CD4-positive, alpha-beta memory T cell (primary cell): ENCODE measurements at places on chromosomes 13 and 19.
A peak's percentile ranks its signal among the peaks of the same experiment; 100 is the strongest.

- peaks cover 15% of the 10 kb centered on the region for H3K27me3 ChIP-seq
- H3K4me3 ChIP-seq: peak overlapping the region; percentile 22
- DNase-seq: no peak
- no peaks in the 10 kb centered on the region for H3K36me3 ChIP-seq
Measured at GRCh38 chr19:2488405-2488941, 12.5 kb downstream of the GADD45B start.

DNA sequence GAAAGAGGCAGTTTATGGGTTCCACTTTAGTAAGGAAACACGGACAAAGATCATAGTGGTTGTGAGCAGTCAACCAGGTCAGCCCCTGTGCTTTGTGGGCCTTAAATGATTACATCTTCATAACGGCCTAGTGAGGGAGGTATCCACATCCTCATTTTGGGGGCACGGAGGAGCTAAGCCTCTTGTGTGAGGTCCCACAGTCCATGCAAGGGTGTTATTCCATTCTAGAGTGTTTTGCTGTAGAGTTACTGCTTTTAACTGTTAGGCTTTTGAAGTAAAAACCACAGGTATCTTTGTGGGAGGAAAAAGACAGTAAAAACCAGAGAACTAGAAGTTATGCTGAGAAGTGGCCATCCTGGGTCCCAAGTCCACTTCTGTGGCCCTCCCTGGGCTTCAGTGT lies 4.0 kb downstream of the NOP53 start:
- peaks cover 40% of the 10 kb centered on the region for H3K4me1 ChIP-seq
- no peak overlapping the region for H3K27ac ChIP-seq
- no peaks in the 10 kb centered on the region for H3K27me3 ChIP-seq
- peaks cover 62% of the 10 kb centered on the region for H3K36me3 ChIP-seq
- DNase-seq: no peak

DNA sequence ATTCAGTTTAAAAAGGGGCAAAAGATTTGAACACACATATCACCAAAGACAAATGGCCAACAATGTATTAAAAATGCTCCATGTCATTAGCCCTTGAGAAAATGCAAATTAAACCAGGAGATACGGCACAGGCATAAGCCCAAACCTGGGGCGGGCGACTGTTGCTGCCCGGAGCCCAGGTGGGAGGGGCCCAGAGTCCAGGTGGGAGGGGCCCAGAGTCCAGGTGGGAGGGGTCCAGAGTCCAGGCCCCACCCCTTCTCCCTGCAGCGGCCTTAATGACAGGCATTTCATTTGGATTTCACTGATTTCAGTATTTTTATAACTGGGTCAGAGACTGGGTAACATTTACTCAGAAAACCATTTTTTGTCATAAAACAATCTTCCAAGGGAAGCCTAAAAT lies 78.2 kb downstream of the RASA3 start:
- no peak overlapping the region for H3K4me3 ChIP-seq
- H3K27me3 ChIP-seq: no peaks in the 10 kb centered on the region
- H3K4me1 ChIP-seq: peaks cover 53% of the 10 kb centered on the region
- H3K27ac ChIP-seq: no peak overlapping the region

GRCh38 chr13:71772361-71772760 lies 94.6 kb downstream of the DACH1 start:
- DNase-seq: no peak
- H3K4me3 ChIP-seq: no peak overlapping the region
- H3K36me3 ChIP-seq: no peaks in the 10 kb centered on the region
- no peaks in the 10 kb centered on the region for H3K4me1 ChIP-seq
- H3K27ac ChIP-seq: no peak overlapping the region
- no peaks in the 10 kb centered on the region for H3K27me3 ChIP-seq

DNA sequence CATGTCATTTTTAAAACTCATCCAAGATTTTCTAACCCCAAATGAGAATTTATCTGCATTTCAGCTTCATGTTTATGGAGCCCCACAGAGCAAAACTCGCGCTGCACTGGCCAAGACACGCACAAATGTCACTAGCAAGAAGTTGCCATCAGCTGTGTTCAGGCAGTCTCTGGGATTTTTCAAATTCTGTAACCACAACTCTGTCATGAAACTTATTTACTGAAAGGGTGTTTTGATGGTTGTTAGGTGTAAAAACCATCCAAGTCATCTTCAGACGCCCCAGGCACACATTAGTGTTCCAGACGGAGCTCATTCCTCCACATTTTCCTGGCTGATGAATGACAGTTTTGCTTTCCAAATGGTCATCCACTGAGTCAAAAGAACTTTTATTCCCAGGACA lies 63.4 kb downstream of the SLC7A1 start:
- H3K27me3 ChIP-seq: no peaks in the 10 kb centered on the region
- no peak overlapping the region for H3K27ac ChIP-seq
- DNase-seq: no peak
- H3K4me3 ChIP-seq: no peak overlapping the region
- H3K4me1 ChIP-seq: no peaks in the 10 kb centered on the region

GRCh38 chr13:57632276-57633140 lies 964 bp downstream of the PCDH17 start:
- no peak overlapping the region for H3K27ac ChIP-seq
- no peak for DNase-seq

DNA sequence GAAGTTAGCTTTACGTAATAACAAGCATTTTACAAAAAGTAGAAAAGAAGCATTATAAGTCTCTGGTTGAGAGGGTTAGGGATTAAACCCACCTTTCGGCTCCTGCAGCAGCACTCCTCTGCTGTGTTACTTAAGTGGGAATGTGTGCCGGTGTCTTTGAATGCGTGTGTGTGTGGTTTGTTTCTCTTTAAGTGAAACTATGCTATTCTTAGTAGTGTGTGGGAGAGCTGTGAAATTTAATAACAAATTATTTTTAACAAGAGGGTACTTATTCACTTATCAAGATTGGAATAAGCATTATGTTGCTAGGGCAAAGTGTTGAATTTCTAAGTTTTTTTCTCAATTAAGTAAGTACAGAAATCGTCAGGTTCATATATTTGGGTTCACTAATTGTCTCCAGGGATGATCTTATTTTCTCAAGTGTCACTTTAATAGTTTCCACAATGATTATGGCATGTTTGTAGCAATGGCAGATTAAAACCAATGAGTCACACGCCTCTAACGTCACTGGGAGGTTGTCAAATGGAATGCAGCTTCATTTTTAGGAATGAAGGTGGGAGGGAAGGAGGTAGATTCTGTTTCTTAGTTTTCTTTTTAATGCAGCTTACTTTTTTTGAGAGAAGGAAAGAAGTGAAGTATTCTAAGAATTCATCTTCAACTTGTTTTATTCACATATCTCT lies 151.3 kb downstream of the LMO7 start:
- H3K27me3 ChIP-seq: no peaks in the 10 kb centered on the region
- H3K4me1 ChIP-seq: no peaks in the 10 kb centered on the region
- no peak overlapping the region for H3K27ac ChIP-seq
- H3K36me3 ChIP-seq: no peaks in the 10 kb centered on the region

GRCh38 chr19:47633517-47633916 lies 24.6 kb downstream of the BICRA start:
- H3K27me3 ChIP-seq: no peaks in the 10 kb centered on the region
- no peaks in the 10 kb centered on the region for H3K4me1 ChIP-seq
- H3K36me3 ChIP-seq: no peaks in the 10 kb centered on the region
- no peak for DNase-seq
- no peak overlapping the region for H3K27ac ChIP-seq

DNA sequence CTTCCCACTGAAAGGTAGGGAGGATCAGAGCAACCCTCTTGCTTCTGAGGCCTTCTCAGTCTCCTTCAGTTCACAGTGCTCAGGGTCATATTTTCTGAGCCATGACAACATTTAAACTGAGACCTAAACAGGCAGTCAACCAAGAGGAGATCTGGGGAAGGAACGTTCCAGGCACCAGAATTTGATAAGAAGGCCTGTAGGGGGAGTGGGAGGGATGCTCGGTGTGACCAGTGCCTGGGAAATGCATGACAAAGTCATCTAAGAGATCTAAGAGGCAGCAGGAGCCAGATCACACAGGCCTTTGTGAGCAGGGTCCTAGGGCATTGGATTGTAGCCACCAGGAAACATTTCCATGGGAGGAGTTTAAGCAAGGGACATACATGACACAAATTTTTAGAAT lies 71.6 kb downstream of the SHISA2 start:
- no peaks in the 10 kb centered on the region for H3K27me3 ChIP-seq
- H3K4me1 ChIP-seq: peaks cover 12% of the 10 kb centered on the region
- H3K27ac ChIP-seq: no peak overlapping the region

DNA sequence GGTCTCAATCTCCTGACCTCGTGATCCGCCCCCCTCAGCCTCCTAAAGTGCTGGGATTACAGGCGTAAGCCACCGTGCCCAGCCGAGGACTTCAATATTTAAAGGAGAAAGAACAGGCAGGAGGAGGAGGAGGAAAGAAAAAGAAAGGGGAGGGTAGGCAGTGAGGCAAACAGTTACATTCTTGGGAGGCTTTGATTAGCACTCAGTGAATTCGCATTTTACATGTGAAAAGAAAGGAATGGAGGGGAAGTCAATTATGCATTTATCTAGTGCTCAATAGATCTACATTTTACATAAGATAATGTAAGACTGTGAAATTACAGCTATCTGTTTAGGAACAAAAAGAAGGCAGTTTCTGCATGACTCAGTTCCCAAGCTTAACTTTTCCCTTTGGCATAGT lies 30.9 kb upstream of the CXCL17 start:
- H3K36me3 ChIP-seq: no peaks in the 10 kb centered on the region
- H3K27ac ChIP-seq: no peak overlapping the region
- no peak overlapping the region for H3K4me3 ChIP-seq
- no peaks in the 10 kb centered on the region for H3K4me1 ChIP-seq

DNA sequence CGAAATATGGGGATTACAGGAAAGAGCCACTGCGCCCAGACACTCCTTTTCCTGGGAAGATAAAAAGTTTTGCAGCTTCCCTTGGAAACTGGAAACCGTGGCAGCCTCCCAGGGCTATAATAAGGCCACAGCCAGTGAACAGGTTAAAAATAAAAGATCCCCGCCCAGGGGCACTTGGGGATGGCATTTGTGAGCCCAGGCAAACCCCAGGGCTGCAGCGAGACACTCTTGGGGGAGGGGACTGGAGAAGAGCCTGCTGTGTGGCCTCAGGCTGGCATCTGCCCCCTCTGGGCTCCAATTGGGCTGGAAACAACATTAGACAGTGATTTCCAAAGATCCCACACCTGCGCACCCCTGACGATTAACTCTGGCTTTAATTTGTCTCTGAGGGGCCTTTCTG lies 11.2 kb downstream of the FEM1A start:
- no peaks in the 10 kb centered on the region for H3K36me3 ChIP-seq
- H3K27me3 ChIP-seq: no peaks in the 10 kb centered on the region
- DNase-seq: no peak
- no peaks in the 10 kb centered on the region for H3K4me1 ChIP-seq

DNA sequence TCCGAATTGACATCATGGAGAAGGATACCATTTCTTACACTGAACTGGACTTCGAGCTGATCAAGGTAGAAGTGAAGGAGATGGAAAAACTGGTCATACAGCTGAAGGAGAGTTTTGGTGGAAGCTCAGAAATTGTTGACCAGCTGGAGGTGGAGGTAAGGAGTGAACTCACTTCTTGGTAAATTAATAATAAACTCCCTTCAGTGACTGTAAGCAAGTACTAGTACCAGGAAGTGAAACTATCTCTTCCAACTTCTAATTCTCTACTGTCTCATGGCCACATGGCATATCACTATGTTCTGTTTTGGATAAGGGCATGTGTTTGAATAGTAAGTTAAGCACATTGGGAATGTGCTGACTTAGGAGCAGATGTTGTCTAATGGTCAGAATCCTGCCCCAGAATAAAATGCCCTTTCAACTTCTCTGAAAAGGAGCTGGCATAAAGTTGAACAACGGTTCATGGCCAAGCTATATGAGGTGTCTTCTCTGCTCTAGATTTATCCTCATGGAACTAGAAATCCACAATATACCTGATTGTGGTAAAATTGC lies 13.4 kb downstream of the OLFM4 start:
- no peak for DNase-seq
- H3K4me1 ChIP-seq: no peaks in the 10 kb centered on the region
- H3K27me3 ChIP-seq: no peaks in the 10 kb centered on the region
- no peak overlapping the region for H3K4me3 ChIP-seq
- no peak overlapping the region for H3K27ac ChIP-seq

GRCh38 chr13:95151942-95152587 lies 149.2 kb downstream of the ABCC4 start:
- DNase-seq: no peak
- no peaks in the 10 kb centered on the region for H3K36me3 ChIP-seq
- H3K27me3 ChIP-seq: no peaks in the 10 kb centered on the region
- no peak overlapping the region for H3K4me3 ChIP-seq
- H3K4me1 ChIP-seq: no peaks in the 10 kb centered on the region
- no peak overlapping the region for H3K27ac ChIP-seq

DNA sequence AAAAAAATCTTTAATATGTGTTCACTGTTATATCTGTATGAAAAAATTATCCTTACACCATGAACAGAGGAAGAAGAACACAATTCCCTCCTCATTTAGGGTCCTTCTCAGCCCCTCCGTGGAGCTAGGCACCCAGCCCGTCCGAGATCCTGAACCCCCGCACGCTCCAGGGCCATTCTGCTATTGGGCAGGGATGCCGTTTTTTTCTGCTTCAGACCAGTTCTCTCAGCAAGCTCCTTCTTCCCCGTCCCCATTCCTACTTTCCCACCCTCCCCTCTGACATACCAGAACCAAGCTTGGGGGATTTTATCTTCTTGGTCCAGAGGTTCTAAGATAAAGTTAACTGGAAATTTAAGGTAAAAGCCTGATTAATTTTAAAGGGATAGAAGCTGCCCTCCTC lies 36.2 kb downstream of the ATP12A start:
- no peak overlapping the region for H3K4me3 ChIP-seq
- no peak overlapping the region for H3K27ac ChIP-seq
- H3K27me3 ChIP-seq: no peaks in the 10 kb centered on the region
- no peaks in the 10 kb centered on the region for H3K4me1 ChIP-seq
- H3K36me3 ChIP-seq: no peaks in the 10 kb centered on the region
- DNase-seq: no peak

- no peaks in the 10 kb centered on the region for H3K27me3 ChIP-seq
- no peaks in the 10 kb centered on the region for H3K36me3 ChIP-seq
- no peak for DNase-seq
- no peak overlapping the region for H3K4me3 ChIP-seq
- H3K4me1 ChIP-seq: no peaks in the 10 kb centered on the region
Measured at GRCh38 chr13:61812286-61812685, 396.6 kb upstream of the PCDH20 start.

DNA sequence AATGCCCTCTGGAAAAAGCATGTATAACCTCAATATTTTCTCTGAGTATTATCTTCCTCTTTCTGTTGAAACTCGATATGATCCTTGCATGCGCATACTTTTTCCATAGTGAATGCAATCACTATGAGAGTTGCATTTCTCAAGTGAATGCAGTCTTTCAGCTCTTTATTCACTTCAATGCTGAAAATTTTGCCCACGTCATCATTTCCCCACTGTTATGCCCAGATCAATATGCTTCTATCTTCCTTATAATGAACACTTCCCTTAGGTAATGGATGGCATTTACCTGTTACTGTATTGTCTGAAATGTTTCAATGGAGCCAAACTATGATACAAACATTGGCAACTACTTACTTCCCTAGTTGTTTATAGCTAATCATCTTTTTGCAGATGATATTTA lies 866.6 kb upstream of the SLITRK6 start:
- H3K4me1 ChIP-seq: no peaks in the 10 kb centered on the region
- DNase-seq: no peak
- H3K27me3 ChIP-seq: no peaks in the 10 kb centered on the region
- no peak overlapping the region for H3K4me3 ChIP-seq
- no peaks in the 10 kb centered on the region for H3K36me3 ChIP-seq

GRCh38 chr13:66967811-66968597 lies 262.1 kb downstream of the PCDH9 start:
- H3K36me3 ChIP-seq: no peaks in the 10 kb centered on the region
- no peaks in the 10 kb centered on the region for H3K27me3 ChIP-seq
- no peaks in the 10 kb centered on the region for H3K4me1 ChIP-seq

GRCh38 chr13:44206434-44206833 lies 167.2 kb upstream of the SERP2 start:
- no peak overlapping the region for H3K27ac ChIP-seq
- no peak overlapping the region for H3K4me3 ChIP-seq
- no peaks in the 10 kb centered on the region for H3K27me3 ChIP-seq
- no peaks in the 10 kb centered on the region for H3K4me1 ChIP-seq
- DNase-seq: no peak
